ENCODE measurements at places on chromosomes 2 and 18.

GRCh38 chr2:25036221-25036559 lies 5.7 kb upstream of the EFR3B start:
- no peak for DNase-seq

DNA sequence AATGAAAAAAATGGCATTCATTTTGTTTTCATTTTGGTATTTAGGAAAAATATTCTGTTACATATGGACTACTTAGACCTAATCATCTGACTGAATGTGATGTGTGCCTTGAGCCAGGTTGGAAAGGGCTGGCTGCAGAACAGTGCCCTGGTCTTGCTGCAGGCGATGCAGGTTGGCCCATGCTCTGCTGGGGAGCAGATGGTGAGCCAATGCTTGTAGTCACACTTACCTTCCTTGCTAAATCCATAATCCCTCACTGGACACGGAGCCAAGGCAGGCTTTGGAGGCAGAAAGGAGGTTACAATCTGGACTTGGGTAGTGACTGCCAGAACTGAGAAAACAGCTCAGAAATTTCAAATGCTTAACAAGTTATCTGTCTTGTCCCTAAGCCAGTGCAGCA lies 228.7 kb downstream of the ARHGAP15 start:
- DNase-seq = no peak

- no peak for DNase-seq
These were observed 272.6 kb upstream of the ERBB4 start for GRCh38 chr2:212811036-212811805.

DNA sequence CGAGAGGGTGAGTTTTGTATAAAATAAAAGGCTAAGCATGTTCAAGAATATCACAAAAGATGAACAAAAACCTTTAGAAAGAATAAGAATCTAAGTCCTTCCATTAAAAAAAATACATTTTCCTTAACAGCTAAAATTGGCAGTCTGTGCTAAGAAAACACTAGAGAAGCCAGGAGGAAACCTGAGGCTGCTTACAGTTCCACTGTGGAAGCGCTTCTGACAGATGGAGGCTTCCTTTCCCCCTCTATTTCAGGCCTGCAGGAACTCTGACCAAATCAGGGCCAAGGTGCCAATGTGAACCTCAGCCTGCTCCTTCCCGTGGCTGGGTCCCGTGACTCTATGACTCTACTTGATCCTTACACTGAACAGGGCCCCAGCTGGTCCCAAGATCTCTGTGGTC lies 108.1 kb upstream of the ARHGAP28 start:
- no peak for DNase-seq
